ENCODE measurements at places on chromosomes 1 and 21. TPM values are rescaled to one million over a fixed set of nuclear protein-coding genes. Genes with fewer than 3 reads are reported as not detected.

EFNA3 gene
- 2.5 TPM for total RNA-seq

- no peaks in the 10 kb centered on the region for H3K36me3 ChIP-seq
- H3K27ac ChIP-seq: no peak overlapping the region
- peaks cover 56% of the 10 kb centered on the region for H3K4me1 ChIP-seq
- no peak overlapping the region for H3K4me3 ChIP-seq
These were observed 125.6 kb downstream of the KCNN3 start for GRCh38 chr1:154744352-154745035.

DNA sequence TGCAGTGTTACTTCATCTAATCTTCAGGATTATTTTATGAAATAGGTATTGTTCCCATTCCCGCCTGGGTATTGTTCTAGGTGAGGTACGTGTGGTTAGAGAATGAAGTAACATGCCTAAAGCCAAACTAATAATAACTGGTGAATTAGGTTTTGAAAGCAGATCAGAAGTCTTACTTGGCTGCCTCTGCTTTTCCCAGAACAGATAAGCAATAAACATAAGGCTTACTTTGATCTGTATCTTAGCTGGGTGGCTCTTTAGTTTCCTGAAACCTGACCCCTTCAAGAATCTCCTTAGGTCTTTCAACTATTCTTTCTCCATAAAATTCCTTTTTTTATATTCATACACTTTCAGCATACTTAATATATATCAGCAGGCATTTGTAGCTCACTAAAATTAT, 65.3 kb downstream of the VAV3 start:
- no peaks in the 10 kb centered on the region for H3K27me3 ChIP-seq
- H3K4me1 ChIP-seq: peaks cover 38% of the 10 kb centered on the region
- H3K36me3 ChIP-seq: no peaks in the 10 kb centered on the region
- H3K4me3 ChIP-seq: no peak overlapping the region

GRCh38 chr1:110408488-110408887, 994 bp upstream of the LAMTOR5 start:
- peaks cover 15% of the 10 kb centered on the region for H3K4me1 ChIP-seq
- DNase-seq: no peak
- H3K4me3 ChIP-seq: peak overlapping the region; percentile 99
- H3K27ac ChIP-seq: no peak overlapping the region
- H3K36me3 ChIP-seq: peaks cover 8% of the 10 kb centered on the region
- H3K27me3 ChIP-seq: no peaks in the 10 kb centered on the region

LRRC38 gene
- total RNA-seq: not detected

GRCh38 chr1:26890467-26890796, 349 bp upstream of the GPN2 start:
- no peaks in the 10 kb centered on the region for H3K27me3 ChIP-seq
- peak overlapping the region; percentile 91 for H3K27ac ChIP-seq
- H3K36me3 ChIP-seq: peaks cover 23% of the 10 kb centered on the region
- H3K4me1 ChIP-seq: peaks cover 30% of the 10 kb centered on the region

PACC1 gene
- 9.5 TPM for total RNA-seq

RAD54L gene
- total RNA-seq: 83.9 TPM

OR4F16 gene
- total RNA-seq: not detected

- DNase-seq: peak; percentile 74
- H3K27me3 ChIP-seq: peaks cover 57% of the 10 kb centered on the region
- no peaks in the 10 kb centered on the region for H3K36me3 ChIP-seq
- H3K4me1 ChIP-seq: peaks cover 21% of the 10 kb centered on the region
- H3K4me3 ChIP-seq: no peak overlapping the region
These were observed 6.9 kb downstream of the ACKR1 start for GRCh38 chr1:159211331-159212136.

Measured in activated naive CD4-positive, alpha-beta T cell treated with anti-CD3 and anti-CD28 coated beads for 36 hours (primary cell).